ENCODE measurements at places on chromosomes 1 and 21. TPM values are rescaled to one million over a fixed set of nuclear protein-coding genes. Genes with fewer than 3 reads are reported as not detected.

The AGMAT gene
- 3.8 TPM for total RNA-seq

The ACTL8 gene
- not detected for total RNA-seq

The KCNJ9 gene
- not detected for total RNA-seq

The FCRLA gene
- total RNA-seq: 0.35 TPM

The RHBG gene
- total RNA-seq: not detected

The UCK2 gene
- total RNA-seq: 126 TPM

The SPRR2F gene
- total RNA-seq: not detected

The F3 gene
- 246 TPM for total RNA-seq

The CLSTN1 gene
- 87.5 TPM for total RNA-seq

The TTC24 gene
- total RNA-seq: not detected
